ENCODE measurements at places on chromosomes 7 and 10. TPM values are rescaled to one million over a fixed set of nuclear protein-coding genes. Genes with fewer than 3 reads are reported as not detected.

The CRYGN gene
- total RNA-seq: not detected

The HGF gene
- 4.4 TPM for total RNA-seq

The C10orf105 gene
- total RNA-seq: not detected

The CYREN gene
- total RNA-seq: 40.4 TPM

The GNAT3 gene
- not detected for total RNA-seq

The DIP2C gene
- total RNA-seq: 10.2 TPM

The CTAGE6 gene
- 0.22 TPM for total RNA-seq

The MUC3A gene
- total RNA-seq: not detected

The MYPN gene
- 14.5 TPM for total RNA-seq

The C10orf67 gene
- 0.25 TPM for total RNA-seq

The TLX1 gene
- total RNA-seq: not detected

The LHPP gene
- total RNA-seq: 19.0 TPM

The SLC13A4 gene
- total RNA-seq: not detected

The KCNIP2 gene
- total RNA-seq: not detected

The LRRN3 gene
- total RNA-seq: 0.43 TPM

The FAM25G gene
- not detected for total RNA-seq

The ASB4 gene
- not detected for total RNA-seq

The BICC1 gene
- total RNA-seq: 86.8 TPM

The NPM3 gene
- 69.6 TPM for total RNA-seq

The FGFBP3 gene
- 0.32 TPM for total RNA-seq

The MSMB gene
- total RNA-seq: not detected

The HABP2 gene
- total RNA-seq: not detected

The PIK3CG gene
- not detected for total RNA-seq

The STK31 gene
- not detected for total RNA-seq

The VPS50 gene
- total RNA-seq: 23.3 TPM

The EBLN1 gene
- not detected for total RNA-seq

The ADRB1 gene
- total RNA-seq: not detected

The NUP205 gene
- 45.7 TPM for total RNA-seq

The PCLO gene
- not detected for total RNA-seq

The SLC18A3 gene
- not detected for total RNA-seq

The PILRA gene
- total RNA-seq: not detected

The PON3 gene
- total RNA-seq: not detected

All from GM23248 (cell line).